ENCODE measurements at places on chromosomes 11 and 22.

GRCh38 chr11:19426011-19426755, 185.4 kb upstream of the E2F8 start:
- no peak for DNase-seq

- DNase-seq: no peak
Observed at GRCh38 chr11:69876013-69876412, 56.8 kb upstream of the FGF3 start.

DNA sequence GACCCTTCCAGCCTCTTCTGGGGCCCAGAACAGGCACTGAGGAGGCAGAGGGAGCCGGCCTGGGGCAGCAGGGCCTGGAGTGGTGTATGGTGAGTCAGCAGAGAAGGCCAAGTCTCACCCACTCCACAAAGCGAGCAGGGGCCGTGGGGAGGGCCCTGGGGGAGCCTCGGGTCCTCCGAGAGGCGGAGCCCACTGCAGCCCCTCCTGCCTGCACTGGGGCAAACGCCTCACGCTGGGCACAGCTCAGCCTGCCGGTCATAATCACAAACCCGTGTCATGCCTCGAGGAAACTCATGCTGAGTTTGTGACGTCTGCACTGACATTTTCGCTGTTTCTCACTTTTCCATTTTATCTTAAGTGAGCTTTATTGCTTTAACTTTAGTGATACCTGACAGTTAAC, 38.4 kb downstream of the TOLLIP start:
- peak; percentile 58 for DNase-seq

DNA sequence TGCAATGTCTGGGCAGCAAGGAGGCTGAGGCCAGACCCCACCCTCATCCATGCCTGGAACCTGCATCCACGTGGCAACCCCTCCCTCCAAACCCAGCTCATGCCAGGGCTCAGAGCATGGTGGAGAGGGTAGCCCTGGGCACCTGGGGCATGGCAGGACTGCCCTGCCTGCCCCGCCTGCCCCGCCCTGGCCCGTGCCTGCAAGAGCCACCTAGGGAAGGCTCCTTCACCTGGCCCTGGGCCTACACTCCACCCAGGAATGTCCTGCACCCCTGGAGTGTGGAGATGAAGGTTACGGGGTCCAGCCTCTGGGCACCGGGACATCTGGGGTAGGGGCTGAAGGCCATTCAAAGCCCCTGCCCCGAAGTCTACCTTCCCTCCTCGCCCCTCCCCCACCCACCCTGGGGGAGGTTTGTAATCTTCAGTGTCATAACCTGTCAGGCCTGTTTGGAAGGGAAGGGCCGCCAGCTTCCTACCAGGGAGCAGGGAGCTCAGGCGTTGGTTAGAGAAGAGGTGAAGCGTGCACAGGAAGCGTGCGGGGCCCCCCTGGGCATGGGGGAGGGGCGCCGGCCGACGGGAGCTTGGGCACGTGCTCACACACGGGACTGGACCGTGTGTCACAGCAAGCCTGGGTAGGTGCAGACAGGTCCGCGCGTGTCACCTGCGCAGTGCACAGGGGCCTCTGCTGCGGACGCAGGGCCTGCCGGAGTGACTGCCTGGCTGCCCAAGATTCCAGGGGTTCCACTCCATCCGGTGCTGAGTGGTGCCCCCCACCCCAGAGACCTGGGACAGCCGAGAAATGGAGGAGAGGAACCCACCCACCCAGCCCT, 30.7 kb upstream of the TH start:
- peak; percentile 61 for DNase-seq

GRCh38 chr22:32509045-32509444, 34.4 kb downstream of the FBXO7 start:
- no peak for DNase-seq

GRCh38 chr11:118000850-118001228, 14.6 kb downstream of the IL10RA start:
- no peak for DNase-seq

GRCh38 chr11:66391322-66391721, 19.8 kb upstream of the SLC29A2 start:
- DNase-seq: no peak

GRCh38 chr11:66247801-66248200, 20.6 kb upstream of the RAB1B start:
- DNase-seq: no peak

- no peak for DNase-seq
Observed at GRCh38 chr11:130771708-130772107, 144.6 kb downstream of the SNX19 start.

- no peak for DNase-seq
Observed at GRCh38 chr22:22406445-22407027, 102.0 kb downstream of the ZNF280B start.

DNA sequence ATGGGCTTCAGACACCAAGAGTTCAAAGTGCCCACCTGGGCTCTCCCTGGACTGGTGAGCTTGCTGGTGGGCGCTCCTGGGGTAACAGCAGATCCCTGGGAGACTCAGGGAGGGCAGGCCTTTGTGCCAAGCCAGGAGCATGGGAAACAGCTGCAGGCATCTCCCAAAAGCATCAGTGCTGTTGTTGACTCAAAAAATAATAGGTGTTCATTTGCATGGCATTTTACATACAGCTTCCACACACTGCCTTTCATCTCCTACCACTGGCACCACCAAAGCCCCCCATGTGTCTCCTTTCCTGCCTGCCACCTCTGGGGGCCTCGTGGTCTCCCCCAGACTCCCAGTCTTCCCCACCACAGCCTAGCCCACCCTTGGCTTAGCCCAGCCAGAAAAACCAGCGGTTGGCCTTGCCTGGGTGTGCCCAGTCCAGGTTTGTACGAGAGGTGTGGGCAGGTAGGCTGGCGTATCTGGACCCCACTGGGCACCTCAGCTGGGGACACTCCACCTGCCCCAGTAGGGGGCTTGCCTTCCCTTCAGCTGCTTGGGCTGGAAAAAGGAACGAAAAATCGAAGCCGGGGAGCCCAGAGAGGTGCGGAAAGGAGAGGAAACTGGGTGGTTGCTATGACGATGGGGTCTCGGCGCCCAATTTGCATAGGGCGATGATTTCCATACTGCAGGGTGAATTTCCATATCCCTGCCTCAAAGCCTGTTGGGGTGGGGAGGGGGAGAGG, 15.0 kb downstream of the POU2F3 start:
- peak; percentile 51 for DNase-seq

- DNase-seq: no peak
Observed at GRCh38 chr22:21691816-21692215, 26.0 kb downstream of the PPIL2 start.

DNA sequence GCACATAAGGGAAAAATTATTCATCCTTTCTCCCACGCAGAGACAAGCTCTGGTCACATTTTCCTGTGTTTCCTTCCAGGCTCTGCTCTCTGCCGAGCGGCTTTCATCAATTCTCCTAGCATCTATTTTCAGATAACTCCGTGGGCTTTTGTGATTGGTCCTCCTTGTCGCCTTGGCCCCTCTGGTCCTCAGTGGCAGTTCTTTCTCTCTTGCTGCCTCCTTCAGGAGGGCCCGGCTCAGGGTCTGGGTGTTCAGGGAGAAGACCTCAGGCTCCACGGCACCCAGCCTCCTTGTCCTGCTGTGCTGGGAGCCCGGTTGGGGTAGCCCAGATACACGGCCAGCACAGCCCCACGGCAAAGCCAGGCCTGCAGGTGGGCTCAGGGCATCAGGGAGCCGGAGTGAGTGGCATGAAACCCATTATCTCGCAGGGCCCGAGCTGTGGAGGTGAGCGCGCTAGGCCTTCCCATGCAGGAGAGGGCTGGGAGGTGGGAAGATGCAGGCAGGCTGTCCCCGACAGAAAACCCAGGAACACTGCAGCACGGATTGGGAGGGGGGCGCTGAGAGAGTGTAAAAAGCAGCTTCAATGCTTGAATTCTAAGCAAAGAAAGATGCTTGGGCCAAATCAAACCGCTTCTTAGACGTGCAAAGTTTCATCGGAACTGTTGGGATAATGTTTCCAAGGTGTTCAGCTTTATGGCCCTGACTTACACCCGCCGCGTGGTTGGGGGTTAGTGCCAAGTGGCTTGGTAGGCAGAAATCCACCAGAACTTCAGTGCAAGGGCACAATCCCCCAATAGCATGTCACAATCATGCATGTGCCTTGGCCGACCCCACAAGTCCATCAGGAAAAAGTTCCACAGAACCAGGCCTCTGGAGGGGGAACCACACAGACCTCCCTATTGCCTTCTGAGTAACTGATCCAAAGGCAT, 81.9 kb upstream of the WNT7B start:
- DNase-seq: no peak

- no peak for DNase-seq
Observed at GRCh38 chr11:9953994-9954626, 290.2 kb downstream of the SWAP70 start.

- DNase-seq: no peak
Observed at GRCh38 chr11:117039270-117039669, 59.0 kb downstream of the SIK3 start.

GRCh38 chr11:8360086-8360828, 96.6 kb upstream of the LMO1 start:
- DNase-seq: no peak

DNA sequence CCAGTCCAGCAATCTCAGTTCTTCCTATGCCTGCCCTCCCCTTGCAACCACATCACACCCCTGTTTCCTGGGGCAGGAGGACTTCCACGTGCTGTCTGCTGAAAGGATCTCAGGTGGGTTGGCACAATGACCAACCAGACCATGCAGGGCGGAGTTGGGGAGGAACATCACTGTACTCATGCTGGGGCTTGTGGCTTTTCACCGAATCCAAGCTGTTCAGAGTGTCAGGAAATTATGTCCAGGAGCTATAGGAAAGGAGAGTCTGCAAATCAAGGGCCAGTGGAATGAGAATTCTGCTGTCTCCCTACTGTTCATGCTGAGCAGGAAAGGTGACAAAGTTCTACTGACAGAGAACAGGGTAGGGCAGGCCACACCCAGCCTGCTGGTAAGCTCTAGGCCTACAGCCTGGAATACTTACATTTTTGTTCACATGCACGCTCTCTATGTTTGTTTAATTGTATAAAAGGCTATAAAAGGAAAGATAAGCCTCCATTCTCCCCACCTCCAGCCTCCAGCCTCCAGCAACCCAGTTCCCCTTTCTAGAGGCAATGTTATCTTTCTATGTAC, 1.7 kb upstream of the PLAAT2 start:
- DNase-seq: no peak

DNA sequence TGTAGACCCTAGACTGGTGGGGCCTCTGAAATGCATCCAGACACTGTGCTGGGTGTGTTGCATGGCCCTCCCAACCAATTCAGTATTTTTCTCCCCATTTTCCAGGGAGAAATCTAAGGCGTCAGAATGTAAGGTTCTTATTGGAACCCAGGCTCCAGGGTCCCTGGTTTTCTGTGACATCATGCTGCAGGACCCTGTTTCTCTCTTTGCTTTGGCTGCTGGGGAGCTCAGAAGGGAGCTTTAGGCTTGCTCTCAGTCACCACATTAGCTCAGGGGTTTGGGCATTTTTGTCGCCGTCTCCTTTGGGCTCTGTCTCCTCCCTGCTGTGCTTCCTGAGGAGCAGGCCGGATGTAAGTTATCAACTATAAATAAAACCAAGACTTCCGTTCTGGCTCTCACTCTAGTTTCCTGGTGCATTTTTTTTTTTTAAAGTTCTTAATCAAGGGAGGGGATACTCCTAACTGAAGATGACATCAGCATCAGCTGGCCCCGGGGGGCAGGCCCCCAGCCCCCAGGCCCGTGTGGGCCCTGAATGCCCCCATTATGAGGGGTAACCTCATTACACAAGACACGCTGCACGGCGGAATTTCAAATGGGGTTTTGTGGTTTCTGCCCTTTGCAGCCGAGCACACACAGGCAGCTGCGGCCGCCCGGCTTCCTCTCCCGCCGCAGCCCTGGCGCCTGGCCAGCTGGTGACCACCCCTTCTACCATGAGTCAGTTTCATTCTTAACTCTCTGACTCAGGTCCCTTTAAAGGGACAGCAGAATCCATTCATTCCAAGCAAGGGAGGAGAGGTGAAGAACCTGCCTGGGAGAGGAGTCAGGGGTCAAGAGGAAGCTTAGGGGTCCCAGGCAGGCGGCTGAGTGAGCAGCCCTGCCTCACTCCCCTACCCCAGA, 3.2 kb downstream of the MYEOV start:
- peak; percentile 88 for DNase-seq

DNA sequence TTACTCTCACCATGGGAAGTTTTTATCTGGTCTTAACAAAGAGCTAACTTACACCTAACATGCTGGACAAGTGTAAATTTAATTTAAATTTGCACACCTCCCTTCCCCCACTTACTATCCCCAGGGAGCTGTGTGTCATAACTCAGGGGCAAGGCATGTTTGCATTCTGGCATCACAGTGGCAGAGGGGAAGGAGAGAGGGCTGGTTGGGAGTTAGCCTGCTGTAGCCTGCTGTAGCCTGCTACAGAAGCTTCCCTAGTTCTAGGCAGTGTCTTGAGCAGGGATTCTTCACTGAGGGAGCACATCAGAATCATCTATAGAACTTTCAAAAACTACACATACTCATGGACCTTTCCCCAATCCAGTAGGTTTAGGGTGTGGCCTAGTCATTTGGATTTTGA, 49.3 kb upstream of the PAX6 start:
- no peak for DNase-seq

GRCh38 chr11:63567044-63567840, 4.1 kb upstream of the PLAAT2 start:
- peak; percentile 59 for DNase-seq

GRCh38 chr11:18731949-18732821, 6.2 kb upstream of the IGSF22 start:
- DNase-seq: peak; percentile 86

GRCh38 chr22:45235101-45235777, 5.5 kb downstream of the KIAA0930 start:
- no peak for DNase-seq

- no peak for DNase-seq
Observed at GRCh38 chr11:120037111-120037510, 100.8 kb downstream of the TRIM29 start.
